ENCODE measurements at places on chromosomes 16 and 17. TPM values are rescaled to one million over a fixed set of nuclear protein-coding genes. Genes with fewer than 3 reads are reported as not detected.

DNA sequence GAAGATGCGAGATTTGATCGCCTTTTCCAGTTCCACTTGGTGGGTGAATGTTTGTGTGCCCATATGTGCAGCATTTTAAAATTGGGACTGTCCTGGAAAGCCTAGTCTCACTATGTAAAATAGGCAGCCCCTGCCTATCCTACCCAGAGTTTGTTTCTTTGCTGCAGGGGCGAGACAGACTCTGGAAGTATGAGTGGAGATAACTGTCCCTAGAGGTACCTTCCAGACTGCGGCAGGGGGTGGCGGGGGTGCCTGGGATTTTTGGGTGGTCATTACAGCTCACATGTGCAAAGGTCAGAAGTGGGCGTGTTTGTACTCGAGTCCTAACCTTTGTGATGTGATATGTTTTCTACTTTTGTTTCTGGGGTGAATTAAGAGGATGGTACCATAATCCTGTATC is 36.6 kb downstream of the MPRIP start:
- peaks cover 18% of the 10 kb centered on the region for H3K36me3 ChIP-seq
- no peak for DNase-seq
- H3K4me3 ChIP-seq: no peak overlapping the region
- no peak overlapping the region for H3K27ac ChIP-seq

- no peaks in the 10 kb centered on the region for H3K4me1 ChIP-seq
- H3K36me3 ChIP-seq: no peaks in the 10 kb centered on the region
- H3K4me3 ChIP-seq: no peak overlapping the region
- H3K27me3 ChIP-seq: no peaks in the 10 kb centered on the region
Measured at GRCh38 chr17:72301887-72302286, 181.1 kb downstream of the SOX9 start.

DNA sequence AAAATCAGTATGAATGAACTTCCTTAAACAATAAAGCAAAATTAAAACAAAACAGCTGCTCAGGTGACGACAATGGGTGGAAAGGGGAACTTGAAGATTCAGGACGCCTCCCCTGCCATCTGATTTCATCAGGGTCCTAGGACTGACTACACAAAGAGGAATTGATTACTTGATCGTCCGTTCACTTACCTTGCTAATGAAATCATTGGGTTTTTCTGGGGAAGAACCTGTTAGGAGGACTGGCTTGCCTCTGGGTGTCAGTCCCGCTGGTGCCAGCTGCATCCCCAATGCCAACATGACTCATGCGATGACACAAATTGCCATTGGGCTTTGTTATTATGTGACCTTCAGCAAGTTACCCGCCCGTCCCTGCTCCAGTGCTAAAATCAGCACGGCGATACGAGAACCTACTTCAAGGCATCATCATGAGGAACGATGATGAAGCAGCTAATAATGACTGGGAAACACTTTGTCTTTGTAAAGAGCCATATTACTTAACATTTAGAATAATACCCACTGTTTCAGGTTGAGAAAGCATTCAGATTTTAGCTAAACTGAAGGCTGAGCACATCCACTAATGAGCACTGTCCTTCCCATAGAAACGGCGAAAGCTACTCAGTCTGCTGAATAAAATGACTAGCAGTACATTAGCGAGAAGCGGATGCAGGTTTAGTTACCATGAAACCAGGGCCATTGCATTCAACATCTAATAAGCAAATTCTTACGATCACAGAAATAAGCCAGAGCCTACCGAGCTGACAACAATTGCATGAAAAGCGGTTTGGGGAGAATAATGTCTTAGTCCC is 139.4 kb downstream of the ZFHX3 start:
- no peak overlapping the region for H3K27ac ChIP-seq
- no peak overlapping the region for H3K4me3 ChIP-seq
- H3K4me1 ChIP-seq: no peaks in the 10 kb centered on the region
- DNase-seq: no peak
- H3K36me3 ChIP-seq: no peaks in the 10 kb centered on the region

DNA sequence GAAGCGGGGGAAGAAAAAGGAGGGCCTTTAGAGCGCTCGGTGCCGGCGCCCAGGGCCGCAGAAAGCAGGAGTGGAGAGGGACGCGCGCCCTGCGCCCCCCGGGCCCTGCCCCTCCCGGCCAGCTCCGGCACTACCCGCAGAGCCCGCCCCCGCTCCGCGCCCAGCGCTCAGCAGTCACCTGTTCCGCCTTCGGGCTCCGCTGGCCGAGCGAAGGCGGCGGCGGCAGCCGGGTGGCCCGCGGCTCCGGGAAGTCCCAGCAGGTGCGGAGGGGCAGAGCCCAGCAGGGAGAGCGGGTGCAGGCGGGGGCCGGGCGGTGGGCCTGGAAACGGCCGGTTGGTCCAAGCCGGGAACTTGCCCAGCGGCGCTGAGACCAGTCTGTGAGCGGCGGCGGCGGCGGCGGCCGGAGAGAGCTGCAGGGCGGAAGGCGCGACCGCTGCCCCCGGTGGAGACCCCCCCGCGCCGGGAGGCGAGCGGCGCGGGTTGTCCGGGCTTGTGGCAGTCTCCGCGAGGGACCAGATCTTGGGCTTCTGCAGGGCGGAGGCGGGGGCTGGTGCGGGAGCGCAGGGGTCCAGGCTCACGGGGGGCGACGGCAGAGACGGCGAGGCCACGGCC is 2.2 kb downstream of the IRX3 start:
- H3K27me3 ChIP-seq: peaks cover 71% of the 10 kb centered on the region
- DNase-seq: no peak
- no peak overlapping the region for H3K4me3 ChIP-seq
- H3K36me3 ChIP-seq: peaks cover 3% of the 10 kb centered on the region
- peaks cover 25% of the 10 kb centered on the region for H3K4me1 ChIP-seq

Gene TSC2
- 89.7 TPM for total RNA-seq
